ENCODE measurements at places on chromosomes 6 and 20.

GRCh38 chr6:53579338-53579737 lies 34.4 kb upstream of the GCLC start:
- DNase-seq: no peak

DNA sequence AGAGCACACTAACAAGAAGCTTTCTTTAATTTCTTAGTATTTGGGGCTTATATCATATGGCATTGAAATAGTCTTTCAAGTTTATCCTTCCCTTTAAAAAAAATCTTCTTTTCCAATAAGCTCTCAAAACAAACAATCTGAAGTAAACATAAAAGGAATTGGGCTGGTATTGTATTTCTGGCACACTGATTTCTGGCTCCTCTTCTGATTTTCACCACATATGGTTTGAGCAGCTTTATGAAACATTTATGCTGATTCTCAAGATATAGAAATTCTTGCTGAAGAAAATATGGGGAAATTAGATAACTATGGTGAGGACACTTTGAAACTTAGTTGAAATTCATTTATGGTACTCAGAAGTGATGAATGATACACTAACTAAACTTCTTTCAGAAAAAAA lies 467.2 kb downstream of the TFAP2B start:
- no peak for DNase-seq

DNA sequence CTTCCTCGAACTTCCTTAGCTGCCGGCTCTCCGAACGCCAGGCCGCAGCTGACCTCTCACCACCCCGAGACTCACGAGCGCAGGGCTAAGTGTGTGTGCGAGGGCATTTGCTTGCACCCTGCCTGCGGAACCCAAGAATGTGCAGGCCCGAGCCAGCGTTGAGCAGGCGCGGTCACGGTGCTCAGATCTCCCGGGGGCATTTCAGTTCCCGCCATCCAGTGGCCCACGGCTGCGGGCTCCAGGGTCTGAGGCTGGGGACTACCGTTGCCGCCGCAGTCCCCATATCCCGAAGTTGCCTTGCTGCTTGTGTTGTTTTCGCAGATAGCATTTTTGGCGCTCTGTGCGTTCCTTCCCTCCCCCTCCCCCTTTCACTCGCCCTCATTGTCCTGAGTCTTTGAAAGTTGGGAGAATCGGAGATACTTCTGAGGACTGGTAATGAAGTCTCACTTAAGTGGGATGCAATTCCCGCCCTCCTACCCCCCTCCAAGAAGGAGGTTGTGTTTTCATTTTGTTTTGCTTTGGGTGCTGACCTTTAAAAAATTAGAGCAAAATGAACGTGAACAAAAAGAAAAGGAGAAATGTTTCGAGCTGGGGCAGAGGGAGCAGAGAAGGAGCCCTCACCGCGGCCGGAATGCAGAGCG lies 1.7 kb downstream of the NR2E1 start:
- no peak for DNase-seq

DNA sequence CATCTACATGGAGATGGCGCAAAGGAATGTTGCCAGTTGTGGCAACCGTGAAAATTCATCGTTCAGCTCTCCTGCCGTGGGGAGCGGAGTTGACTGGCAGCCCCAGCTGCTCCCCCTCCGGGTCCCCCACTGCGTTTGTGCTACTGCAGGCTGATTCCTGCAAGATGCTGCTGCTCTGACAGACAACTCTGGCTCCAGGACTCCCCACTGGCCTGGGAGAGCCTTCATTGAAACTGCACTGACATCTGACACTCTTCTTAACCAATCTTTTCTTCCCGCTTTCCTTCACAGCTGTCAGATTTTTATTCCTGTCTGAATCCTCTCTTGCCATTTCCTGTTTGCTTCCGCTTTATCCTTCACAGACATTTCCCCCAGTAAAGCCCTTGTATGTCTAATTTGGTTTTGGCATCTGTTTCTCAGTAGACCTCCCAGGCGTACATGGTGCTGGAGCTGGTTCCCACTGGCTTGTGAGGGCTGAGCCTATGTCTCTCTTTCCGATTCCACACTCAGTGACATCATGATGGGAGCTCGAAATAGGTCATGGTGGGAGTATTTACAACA lies 9.5 kb upstream of the ATRN start:
- DNase-seq: no peak

DNA sequence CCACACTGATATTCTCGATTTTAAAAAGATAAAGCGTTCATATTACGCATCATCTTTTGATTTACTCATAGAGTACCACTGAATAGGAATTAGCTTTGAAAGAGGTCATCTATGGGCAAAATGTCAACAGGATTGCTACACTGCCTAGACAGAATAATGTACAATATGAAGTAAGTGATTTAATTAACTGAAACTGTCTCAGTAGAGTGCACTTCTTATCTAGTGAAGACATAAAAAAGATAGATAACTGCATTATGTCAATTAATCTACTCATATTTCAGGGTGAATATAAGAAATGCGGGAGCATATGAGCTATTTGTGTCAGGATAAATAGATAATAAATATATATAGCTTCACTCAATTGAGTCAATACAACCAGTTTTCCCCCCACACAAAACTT lies 723.9 kb downstream of the EYS start:
- no peak for DNase-seq

DNA sequence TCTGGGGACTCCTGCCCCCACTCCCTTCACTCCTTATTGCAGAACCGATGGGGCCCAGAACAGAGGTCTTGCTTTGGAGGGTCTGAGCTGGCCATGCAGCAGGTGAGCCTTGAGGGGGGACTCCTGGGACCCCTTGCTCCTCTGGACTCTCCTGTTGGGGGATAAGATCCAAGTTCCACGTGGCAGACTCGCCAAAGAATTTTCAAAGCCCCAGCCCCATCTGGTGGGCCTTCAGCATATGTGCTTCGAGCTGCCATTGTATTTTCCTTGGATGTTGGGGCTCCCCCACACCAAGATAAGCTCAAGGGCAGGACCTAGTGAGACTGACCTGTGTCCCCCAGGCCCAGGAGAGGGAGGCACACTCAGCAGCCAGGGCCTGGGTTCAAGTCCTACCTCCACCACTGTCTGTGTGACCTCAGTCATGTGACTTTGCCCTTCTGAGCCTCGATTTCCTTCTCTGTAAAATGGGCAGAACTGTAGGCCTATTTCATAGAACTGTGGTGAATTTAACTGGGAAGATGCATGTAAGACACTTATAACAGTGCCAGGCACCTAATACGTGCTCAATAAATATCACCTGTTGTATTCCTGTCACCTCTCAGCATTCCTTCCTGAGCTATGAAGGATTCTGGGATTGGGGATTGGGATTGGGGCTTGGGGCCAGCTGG lies 115.5 kb downstream of the VEGFA start:
- DNase-seq: no peak

DNA sequence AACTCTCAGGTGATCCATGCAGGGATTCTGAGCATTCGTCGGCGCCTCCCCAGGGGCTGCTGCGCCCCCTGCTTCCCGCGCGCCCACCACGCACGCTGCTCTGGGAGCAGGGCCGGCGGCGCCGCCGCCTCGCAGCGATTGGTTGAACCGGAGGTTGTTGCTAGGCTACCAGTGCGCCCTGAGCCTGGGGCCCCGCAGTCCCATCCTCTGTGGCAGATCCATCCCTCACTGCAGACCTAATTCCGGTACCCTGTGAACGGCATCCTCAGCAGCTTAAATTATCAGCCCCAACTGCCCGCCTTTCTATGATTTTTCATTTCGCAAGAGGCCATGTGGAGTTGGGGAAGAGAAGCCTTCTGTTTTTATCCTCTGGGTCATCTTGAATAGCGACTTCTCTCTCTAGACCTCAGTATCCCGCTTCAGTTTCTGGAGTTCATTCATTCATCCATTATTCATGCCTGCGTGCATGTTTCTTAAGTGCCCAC lies 15.4 kb downstream of the PNPLA1 start:
- no peak for DNase-seq

GRCh38 chr6:145878591-145879295 lies 64.1 kb upstream of the FBXO30 start:
- no peak for DNase-seq

DNA sequence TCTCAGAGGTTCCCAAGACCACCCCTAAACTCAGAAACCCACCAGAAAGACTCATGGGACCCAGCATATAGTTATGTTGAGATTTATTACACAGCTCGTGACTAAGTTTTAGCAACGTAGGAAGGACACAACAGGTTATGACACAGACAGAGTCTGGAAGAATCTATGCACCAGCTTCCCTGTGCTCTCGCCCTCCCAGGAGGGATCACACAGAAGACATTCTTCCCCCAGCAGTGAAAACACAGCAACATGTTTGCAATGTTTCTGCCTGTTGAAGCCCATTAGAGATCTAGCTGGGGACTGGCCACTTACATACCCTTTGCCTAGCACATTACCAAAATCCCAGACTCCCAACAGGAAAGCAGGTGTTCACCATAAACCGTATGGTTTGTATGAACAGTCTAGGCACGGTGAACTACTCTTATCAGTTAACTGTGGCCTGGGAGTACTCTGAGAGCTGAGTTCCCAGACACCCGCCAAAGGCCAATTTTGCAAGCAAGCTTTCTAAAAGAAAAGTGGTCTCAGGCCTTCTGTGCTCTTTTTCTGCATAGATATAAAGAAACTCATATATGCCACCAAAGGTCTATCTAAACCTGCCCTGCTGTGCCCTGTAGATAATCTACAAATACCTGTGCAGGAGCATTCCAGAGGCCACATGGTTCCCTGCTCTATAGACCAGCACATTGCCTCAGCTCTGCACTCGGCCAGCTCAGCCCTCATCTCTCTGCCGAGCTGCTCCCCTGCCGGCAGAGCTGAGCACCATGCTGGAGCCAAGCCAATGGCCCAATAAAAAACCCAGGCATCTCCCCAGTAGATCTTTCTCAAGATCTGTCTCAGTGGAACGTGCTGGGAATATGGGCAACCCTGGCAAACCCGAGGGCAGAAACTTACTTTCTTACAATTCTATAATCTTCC lies 69.6 kb upstream of the SMIM28 start:
- no peak for DNase-seq

- no peak for DNase-seq
Observed at GRCh38 chr6:157672726-157673412, 150.2 kb upstream of the SNX9 start.

DNA sequence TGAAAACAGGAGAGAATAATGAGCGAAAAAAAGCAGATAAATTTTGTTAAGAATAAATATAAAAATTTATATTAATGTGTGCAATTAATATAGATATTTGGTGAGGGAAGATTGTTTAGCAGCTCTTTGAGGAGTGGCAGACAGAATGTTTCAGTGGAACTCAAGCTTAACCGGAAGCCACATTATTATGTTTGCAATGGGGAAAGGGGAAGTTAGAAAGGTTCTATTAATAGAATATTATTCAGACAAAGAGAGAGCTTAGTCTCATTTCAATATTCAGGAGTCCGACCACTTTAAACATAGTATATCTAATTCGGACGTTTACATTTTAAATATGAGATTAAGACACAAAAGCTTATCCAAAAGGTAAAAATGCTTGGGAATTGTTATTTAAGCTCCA lies 81.6 kb upstream of the KHDRBS2 start:
- DNase-seq: no peak

- no peak for DNase-seq
Observed at GRCh38 chr6:71309656-71310055, 21.0 kb downstream of the OGFRL1 start.

- no peak for DNase-seq
Observed at GRCh38 chr6:47321577-47321976, 11.9 kb upstream of the TNFRSF21 start.

- DNase-seq: no peak
Observed at GRCh38 chr20:53752583-53752970, 158.9 kb upstream of the ZNF217 start.

GRCh38 chr20:38764567-38765318 lies 16.5 kb downstream of the ACTR5 start:
- DNase-seq: no peak

DNA sequence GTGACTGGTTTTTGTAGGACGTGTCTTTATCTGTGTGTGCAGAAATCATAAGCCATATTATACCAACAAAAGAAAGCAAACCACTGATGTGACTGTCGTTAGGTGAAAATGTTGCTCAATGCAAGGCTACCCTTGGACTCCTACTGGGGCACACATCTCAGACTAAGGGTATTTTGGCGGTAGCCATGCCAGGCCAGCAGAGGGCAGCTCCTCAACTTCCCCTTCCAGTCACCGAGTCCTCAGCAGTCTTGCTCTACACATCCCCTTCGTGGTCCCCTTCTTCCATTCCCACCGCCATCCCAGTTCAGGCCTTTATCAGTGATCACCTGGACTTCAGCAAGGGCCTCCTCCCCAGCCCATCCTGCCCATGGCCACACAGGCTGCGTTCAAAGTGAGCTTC lies 113.7 kb upstream of the GGTLC1 start:
- DNase-seq: no peak

DNA sequence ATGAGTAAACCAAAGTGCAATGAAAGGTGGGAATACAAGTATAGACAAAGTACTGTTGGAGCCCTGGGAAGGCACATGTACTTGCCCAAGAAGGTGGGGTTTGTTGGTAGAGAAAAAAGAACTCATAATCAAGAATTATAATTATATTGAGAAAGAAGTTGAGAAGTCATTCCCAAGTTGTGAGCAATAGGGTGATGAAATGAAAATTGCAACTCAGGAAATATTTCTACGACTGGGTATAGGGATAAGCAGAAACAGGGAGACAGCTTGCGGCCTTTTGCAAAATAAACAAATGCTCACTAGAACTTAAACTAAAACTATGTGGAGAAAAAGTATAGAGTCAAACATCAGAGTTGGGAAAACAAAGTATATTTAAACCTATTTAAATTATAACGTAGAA lies 250.7 kb upstream of the FAM83B start:
- DNase-seq: no peak

DNA sequence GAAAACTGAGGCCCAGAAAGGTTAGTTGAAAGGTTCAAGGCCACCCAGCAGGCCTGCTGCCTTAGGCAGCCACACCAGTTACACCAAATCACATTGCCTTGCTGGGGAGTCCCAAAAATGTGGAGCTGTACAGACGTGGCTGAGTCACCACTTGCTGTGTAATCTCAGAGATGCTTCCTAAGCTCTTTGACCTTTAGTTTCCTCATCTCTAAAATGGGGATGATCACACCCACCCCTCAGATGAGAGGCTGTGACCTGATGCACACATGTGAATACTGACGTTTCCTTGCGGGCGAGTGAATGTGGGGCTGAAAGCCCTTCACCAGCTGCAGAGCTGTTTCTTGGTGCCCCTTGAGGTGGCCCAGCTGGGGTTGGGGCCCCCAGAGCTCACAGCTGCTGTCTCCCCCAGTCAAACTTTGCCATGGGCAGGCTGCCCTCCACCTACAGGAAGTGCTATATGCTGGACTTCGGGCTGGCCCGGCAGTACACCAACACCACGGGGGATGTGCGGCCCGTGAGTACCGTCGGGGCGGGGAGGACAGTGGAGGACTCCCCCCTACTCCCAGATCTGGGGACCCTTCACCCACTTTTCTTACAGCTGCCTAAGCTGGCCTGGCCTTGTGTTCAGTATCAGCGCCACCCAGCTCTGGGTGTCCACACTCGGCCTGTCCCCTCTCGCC lies 11.0 kb downstream of the TTBK1 start:
- no peak for DNase-seq

- DNase-seq: no peak
Observed at GRCh38 chr6:26335231-26335630, 29.8 kb upstream of the BTN3A2 start.
